ENCODE measurements at places on chromosomes 1 and 21.
A peak's percentile ranks its signal among the peaks of the same experiment; 100 is the strongest.

- no peak for DNase-seq
Observed at GRCh38 chr1:205959789-205960188, 16.5 kb upstream of the SLC26A9 start.

- DNase-seq = no peak
Observed at GRCh38 chr1:115164484-115164883, 75.2 kb upstream of the TSPAN2 start.

GRCh38 chr1:6180707-6181311, 688 bp upstream of the CHD5 start:
- DNase-seq = no peak

GRCh38 chr1:156709757-156710489, 4.5 kb upstream of the CRABP2 start:
- no peak for DNase-seq

GRCh38 chr1:159953536-159954515, at the start of gene SLAMF9:
Gene SLAMF9, minus strand, starts transcription at chr1:159954237. Its CDS starts 100 bp downstream, at chr1:159954137.
- peak; percentile 61 for DNase-seq

DNA sequence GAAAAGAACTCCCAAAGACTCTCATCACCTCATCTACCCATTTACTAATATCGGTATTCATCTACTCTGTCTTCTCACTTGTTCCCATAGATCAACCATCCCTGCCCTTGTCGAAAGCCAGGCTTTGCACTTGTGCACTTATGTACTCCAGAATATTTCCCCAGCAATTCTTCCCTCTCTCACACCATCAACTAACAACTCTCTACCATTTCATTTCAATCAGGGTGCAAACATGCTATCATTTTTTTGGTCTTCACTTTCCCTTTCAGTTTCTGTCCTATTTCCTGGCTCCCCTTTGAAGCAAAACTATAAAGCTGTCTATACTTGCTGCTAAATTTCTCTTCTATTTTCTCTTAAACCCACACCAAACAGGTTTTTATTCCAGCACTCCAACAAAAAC, 6.7 kb downstream of the C1orf105 start:
- no peak for DNase-seq

GRCh38 chr1:116128664-116129063, 17.5 kb downstream of the MAB21L3 start:
- no peak for DNase-seq

DNA sequence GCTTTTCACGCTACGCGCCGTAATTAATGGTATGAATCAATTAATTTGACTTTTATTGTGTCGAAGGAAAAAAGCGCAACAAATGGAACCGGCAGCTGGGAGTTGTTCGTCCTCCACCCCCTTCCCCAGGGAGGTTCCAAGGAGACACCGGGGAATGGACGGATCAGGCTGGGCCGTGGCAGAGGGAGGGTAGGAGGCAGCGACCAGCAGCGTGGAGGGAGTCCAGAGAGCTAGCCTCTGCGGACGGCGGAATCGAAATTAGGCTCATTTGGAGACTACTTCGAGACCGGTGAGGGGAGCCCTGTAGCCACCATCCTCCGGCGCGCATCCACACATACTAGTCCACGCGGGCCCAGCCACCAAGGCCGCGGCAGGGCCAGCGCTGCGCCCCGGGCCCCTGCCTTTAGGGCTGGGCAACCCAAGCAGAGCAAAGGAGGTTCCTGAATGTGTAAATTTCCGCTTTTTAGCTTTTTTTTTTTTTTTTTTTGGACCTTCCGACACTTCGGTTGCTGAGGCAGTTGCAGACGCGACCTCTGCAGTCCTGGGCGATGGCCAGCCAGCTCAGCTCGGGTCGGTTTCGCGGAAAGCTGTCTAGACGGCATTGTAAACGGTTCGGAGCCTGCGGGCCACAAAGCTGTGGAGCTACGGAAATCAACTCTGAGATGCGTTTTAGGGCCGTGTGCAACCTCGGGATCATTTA, 2.2 kb upstream of the FOXD3 start:
- DNase-seq = no peak

DNA sequence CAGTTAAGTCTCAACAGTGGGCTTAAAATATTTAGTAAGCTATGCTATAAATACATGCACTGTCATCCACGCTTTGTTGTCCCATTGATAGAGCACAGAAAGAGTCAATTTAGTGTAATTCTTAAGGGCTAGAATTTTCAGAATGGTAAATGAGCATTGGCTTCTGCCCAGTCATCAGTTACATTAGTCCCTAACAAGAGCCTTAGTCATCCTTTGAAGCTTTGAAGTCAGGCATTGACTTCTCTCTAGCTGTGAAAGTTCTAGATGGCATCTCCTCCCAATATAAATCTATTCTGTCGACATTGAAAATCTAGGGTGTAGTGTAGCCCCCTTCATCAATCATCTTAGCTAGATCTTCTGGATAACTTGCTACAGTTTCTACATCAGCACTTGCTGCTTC, 12.0 kb upstream of the LPGAT1 start:
- no peak for DNase-seq
